ENCODE measurements at places on chromosomes 7 and 10.

- DNase-seq: no peak
These were observed 67.9 kb upstream of the OGDHL start for GRCh38 chr10:49830016-49830415.

DNA sequence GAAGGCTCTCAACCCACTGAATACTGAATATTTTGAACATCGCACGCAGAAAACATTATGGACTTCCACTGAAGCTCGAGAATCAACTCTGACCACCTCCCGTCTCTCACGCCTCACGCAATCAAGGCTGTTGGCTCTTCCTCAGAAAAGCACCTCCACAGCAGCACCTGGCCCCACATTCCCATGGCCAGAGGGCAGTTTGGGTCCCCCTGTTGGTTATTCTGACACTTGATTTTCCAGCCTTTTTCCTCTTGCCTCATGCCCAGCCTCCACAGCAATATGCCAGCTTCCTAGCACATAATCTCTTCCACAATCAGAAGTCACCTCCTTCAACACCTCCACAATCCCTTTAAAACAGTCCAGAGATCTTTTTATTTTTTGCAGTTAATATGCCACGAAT, 55.9 kb downstream of the SVOPL start:
- DNase-seq: no peak

DNA sequence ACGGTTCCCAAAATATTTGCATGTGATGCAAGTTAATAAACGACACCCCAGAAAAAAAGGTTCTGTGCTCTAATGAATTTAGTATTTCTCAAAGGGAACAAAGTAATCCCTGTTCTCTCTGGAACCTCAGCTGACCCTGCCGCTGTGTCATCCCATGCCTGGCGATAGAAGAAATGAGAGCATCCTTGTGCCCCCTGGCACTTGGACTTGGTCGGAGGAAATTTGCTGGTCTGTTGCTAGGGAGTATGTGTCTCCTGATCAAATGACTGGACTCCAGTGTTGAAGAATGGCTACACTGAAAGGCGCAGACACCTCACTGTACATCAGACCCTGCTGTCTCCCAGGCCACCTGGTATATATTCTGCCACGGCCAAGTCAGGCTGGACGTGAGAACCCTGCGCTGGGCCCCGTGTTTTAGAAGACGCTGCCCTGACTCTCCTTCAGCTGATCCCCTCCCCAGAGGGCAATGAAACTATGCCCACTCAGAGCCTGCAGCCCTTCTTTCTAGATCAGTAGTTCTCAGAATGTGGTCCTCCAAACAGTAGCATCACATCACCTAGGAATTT, 67.2 kb downstream of the THNSL1 start:
- DNase-seq: no peak

GRCh38 chr7:79034730-79035129, 418.7 kb downstream of the MAGI2 start:
- DNase-seq: no peak

GRCh38 chr10:62806251-62806650, 1.7 kb downstream of the ADO start:
- no peak for DNase-seq

DNA sequence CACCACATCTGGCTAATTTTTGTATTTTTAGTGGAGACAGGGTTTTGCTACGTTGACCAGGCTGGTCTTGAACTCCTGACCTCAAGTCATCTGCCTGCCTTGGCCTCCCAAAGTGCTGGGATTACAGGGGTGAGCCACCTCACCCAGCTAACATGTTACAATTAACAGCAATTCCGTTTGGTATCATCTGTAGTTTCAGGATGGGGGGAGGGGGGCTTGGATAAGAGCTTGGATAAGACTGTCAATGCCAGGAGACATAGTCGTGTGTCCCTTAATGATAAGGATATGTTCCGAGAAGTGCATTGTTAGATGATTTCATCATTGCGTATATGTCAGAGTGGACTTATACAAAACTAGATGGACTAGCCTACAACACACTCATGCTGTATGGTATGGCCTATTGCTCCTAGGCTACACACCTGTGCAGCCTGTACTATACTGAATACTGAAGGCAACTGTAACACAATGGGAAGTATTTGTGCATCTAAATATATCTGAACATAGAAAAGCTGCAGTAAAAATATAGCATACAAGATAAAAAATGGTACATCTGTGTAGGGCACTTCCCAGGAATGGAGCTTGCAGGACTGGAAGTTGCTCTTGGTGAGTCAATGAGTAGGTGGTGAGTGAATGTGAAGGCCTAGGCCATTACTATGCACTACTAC, 103.9 kb upstream of the TNS3 start:
- no peak for DNase-seq

GRCh38 chr10:25689346-25690100, 244.5 kb upstream of the MYO3A start:
- no peak for DNase-seq

- DNase-seq: peak; percentile 83
These were observed 21.8 kb upstream of the MRC1 start for GRCh38 chr10:17787087-17787961.

DNA sequence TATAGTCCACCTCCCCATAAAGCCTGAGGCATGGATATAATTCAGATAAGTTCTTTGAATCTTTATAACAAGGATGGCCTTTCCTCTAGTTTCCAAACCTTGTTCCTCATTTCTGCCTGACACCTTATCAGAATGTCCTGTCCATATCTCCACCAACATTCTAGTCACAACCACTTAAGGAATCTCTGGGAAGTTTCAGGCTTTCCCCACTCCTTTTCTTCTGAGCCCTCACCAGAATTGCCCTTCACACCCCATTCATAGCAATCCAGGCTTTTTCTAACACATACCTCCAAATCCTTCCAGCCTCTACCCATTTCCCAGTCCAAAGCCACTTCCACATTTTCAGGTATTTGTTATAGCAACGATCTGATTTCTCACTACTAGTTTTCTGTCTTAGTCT, 18.0 kb upstream of the DIP2C start:
- DNase-seq: no peak

DNA sequence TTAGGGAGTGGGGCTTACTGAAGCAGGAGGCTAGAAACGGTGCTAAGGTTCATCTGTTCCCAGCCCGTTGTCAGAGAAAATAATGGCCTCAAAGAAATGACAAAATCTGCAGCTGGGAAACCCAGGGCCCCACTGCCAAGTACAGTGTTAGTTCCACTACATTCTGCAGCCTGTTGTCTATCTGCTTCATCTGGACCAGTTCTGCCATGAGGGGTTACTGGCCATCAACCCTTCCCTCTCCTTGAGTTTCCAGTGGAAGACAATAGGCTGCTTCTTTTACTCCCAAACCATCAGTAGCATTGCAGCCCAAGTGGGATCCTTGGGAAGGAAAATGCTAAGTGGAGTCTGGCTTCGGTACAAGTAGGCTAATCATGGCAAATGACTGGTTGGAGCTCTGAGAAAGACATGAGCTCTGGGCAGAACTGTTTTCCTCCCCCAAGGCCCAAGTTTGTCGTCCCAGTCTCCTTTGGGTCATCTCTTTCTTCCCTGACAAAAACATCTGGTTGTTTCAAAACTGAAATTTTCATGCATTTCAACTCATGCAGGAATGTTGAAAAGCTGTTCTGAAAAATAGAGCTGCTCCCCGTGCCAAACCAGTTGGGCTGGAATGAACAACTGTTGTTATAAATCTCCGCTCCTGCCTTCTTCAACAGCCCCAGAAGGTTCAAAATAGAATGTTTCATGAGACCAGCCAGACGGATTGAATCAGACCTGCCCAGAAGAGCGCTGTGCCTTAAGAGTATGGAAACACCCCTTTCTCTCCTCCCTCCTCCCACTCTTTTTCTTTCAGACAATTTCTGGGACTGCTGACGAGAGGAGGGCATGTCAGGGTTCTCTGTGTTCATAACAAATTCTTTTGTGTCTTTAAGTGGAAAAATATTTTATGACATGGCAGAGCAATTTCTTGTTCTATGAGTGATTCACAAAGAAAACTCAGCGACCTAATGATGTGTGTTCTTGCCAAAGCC, 116.6 kb downstream of the RAB18 start:
- no peak for DNase-seq

- peak; percentile 55 for DNase-seq
These were observed 175.4 kb upstream of the AKR1E2 start for GRCh38 chr10:4650582-4650981.

- no peak for DNase-seq
These were observed 452.6 kb upstream of the ZMIZ1 start for GRCh38 chr10:78616125-78616695.

DNA sequence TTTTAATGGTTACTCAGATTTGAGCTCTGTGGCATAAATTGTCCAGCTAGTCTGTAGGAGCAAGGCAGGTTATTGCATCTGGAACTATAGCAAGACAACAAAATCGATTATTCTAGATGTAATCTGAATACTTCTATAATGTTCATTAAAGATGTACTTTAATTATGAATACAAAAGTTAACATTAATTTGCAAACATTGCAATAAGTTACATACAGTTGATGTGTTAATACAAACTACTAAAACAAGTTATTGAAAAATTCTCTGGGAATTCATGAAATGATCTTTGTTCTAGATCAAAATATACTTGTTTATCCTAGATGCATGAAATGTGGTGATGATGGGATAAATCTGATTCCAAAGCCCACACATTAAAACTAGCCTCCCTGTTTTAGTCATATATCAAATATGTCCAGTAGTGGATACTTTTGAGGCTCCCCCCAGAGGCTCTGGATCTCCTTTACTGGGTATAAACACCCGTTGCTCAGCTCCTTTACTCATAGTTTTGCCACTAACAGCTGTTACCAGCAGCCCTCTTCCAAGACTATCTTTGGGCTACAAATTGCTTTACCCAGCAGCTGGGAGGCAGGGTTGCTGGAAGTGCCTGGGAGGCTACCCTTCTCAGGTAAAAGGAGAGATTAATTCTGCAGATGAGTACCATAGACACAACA, 78.1 kb downstream of the ARL4A start:
- DNase-seq: no peak

- DNase-seq: no peak
These were observed 57.2 kb upstream of the TOMM7 start for GRCh38 chr7:22879709-22880306.

DNA sequence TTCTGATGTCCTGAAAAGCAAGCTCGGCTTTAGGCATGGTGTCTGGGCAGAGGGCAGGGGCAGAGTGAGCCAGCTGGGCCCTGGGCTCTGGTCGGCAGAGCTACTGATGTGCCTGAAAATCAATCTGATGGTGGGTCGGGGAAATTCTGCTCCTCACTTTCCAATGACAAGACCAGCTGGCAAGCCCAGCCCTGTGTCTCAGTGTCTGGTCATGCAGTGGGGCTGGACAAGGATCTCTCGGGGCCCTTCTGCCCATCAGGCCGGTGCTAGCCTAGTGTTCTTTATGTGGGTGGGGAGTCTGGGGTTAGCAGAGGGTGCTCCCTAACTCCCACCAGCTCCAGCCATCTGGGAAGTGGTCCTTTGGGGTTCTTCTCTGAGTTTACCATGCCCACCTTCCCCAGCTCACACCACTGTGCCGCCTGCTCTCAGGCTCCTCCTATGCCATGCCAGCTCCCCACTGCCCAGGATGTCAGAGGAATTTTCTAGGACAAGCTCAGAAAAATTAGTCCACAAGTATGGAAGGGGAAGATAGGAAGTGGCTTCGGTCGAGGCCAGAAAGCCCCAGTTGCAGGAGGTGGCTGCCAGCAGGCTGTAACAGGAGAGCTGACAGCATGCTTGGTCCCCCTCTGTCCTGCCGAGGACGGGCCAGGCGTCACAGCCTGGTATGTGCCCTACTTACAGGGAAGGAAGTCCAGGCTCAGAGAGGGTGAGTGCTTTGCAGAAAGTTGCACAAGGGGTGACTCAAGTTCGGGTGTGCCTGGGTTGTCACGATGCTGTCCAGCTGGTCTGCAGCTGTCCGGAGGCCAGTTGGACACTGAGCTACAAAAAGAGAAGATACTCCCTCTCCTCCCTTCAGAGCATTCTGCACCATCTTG, 135.2 kb downstream of the ADCY1 start:
- peak; percentile 30 for DNase-seq

DNA sequence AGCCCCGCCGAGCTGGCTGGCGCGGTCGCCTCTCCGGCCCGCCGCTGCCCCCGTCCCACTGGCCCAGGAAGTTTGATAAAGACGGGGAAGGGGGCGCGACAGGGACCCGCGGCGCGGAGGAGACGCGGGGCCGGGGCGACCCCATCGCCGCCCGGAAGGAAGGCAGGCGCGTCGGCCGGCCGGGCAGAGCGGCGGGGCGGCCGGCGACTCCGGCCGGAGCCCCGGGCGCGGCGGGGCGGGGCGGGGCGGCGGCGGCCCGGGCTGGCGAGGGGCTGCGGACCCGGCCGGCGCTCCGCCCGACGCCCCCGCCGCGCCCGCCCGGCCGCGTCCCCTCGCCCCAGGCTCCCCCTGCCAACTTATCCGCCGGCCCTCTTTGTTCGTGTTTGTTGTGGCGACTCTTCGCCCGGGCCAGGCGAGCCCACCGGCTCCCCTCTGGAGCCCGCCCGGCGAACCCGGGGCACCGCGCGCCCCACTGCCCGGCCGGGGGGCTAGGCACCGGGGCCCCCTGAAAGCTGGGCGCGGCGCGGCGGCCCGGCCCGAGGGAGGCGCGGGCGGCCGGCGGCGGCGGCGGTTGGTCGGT, 571 bp downstream of the KDM7A start:
- DNase-seq: no peak

DNA sequence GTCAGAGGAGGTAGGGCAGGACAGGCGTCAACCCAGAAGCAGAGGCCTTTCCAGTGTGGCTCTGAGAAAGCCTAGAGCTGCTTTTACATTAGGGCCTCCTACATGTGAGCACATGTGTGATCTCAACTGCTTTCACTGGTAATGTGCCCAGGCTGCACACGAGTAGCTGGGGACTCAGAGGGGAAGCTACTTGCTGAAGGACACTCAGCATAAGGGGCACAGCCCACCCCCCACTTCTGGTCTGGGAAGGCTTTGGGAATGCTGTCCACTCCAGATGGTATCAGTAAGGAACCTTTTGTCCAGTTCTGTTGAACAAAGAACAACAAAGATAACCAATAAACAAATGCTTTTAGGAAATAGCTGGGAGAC, 18.9 kb downstream of the PRF1 start:
- no peak for DNase-seq

DNA sequence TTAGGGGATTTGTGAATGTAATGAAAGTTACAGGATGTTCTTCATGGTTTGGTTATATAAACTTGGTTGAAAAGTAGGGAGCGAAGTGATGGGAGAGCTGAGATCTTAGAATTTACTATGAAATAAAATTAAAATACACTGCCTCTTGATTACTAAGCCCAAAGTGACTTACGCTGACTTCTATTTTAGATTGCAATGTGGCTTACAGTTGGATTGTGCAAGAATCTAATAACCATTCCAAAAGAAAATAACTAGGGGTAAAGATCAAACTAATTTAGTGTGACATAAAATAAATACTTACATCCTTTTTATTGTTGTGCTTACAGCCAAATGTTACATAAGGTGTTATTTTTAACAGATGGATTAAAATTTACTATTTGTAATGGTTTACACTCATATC, 15.3 kb downstream of the WNT16 start:
- DNase-seq: no peak

- DNase-seq: peak; percentile 25
These were observed 24.9 kb upstream of the SLF2 start for GRCh38 chr10:100887761-100888296.

DNA sequence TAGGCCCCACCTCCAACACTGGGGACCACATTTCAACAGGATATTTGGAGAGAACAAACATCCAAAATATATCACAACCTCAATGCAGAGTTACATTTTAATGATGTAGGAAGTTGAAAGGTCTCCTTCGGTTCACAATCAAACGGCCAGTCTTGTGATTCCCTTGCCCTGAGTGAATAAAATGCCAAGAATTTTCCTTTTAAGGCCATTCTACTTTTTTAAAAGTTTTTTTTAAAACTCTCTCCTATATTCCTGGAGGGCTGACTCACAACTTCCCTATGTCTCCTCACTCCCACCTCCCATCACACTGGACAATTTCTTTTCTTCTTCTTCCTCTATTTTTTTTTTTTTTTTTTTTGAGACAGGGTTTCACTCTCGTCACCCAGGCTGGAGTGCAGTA, 693.6 kb upstream of the AUTS2 start:
- no peak for DNase-seq
